ENCODE measurements at places on chromosomes 1 and 21.

GRCh38 chr1:38076038-38076437 is 29.4 kb upstream of the POU3F1 start:
- no peak for DNase-seq

DNA sequence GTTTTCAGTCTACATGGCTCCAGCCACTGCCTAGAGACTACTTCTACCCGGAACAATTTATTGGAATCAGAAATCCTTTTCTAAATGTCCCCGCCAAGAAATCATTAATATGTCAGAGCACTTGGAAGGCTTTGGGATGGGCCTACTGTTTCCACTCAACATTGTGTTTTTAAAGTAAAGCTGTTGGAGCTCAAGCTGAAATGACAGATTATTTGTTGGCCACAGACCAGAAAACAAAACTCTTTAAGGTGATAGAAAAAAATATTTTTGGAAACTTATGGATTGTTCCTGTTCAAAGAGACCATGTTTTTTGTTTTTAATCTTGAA is 496 bp downstream of the VPS45 start:
- DNase-seq, result no peak

DNA sequence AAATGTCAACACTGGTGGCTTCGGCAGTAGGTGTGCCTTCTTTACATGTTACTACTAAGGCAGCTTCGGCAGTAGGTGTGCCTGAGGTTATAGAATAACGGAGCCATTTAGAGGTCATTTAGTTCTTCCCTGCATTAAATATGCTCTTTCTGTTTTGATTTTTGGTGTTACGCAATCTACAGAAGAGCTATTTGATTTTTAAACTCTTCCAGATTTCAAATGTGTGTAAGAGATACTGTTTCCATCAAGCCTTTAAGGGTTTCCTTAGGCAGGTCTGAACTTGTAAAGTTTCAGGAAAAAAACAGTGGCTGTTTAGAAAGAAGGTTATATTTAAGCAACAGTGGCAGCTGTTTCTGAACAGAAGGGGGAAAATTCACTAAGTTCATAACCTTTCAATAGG is 54.8 kb downstream of the PIK3R3 start:
- DNase-seq, result no peak

GRCh38 chr21:42599486-42599885 is 53.9 kb upstream of the PDE9A start:
- no peak for DNase-seq

- no peak for DNase-seq
Observed at GRCh38 chr1:119740896-119741780, 27.6 kb downstream of the HMGCS2 start.

- no peak for DNase-seq
Observed at GRCh38 chr1:50423670-50424000, 392 bp upstream of the DMRTA2 start.

DNA sequence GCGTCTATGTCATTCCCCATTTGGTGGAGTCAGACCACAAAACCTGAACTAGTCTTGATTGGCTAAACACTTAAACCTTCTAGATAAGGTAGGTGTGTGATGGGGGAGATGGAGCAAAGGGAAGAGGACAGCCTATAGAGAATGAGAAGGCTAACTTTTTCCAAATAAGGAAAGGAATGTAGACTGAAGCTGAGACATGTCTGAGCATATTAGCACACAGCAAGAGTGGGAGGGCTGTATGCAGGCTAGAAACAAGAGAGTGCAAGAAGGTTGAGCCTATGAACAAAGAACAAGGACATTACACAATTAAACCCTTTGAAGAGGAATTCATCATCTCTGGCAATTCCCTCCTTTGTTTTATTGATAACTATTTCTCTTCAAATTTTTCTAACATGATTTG is 89.2 kb upstream of the OLFM3 start:
- DNase-seq, result no peak

GRCh38 chr1:227068883-227069282 is 128.8 kb downstream of the COQ8A start:
- no peak for DNase-seq

GRCh38 chr1:185561629-185562028 is 172.6 kb upstream of the HMCN1 start:
- DNase-seq, result no peak

DNA sequence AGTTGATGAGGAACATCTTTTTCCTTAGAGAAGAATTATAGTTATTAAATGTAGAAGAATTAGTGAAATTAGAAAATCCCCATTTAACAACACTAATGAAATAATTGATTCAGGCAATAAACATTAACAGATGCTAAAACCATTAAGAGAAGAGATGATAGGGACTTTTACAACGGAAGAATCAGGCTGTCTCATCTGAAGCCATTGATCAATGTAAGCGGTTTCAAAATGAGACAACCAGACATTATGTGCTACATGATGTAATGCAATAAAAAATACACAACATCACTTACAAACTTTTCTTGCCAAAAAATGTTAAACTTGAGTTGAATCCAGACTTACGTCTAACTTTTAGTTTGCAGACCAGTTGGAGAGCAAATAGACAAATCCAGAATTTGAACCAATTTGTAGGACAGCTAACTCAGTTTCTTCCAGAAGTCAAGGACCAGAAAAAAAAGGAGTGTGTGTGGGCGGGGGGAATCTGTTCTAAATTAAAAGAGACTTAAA is 165.4 kb upstream of the DPT start:
- DNase-seq, result no peak

DNA sequence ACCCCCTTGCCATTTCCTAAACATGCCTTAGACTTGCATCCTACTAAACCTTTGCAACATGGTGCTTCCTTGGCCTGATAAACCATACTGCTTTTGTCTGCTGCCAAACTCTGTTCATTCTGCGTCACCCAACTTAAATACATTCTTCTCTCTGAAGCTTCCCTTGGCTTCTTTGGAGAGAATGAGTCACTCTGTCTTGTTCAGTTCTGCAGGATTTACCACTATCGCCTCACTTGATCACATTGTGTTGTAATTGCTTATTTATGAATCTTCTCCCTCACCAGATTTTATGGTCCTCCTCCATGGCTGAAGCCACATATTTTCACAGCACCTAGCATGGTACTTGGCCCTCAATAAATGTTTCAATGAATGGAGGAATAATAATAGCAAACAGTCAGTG is 21.7 kb upstream of the TUT4 start:
- no peak for DNase-seq

DNA sequence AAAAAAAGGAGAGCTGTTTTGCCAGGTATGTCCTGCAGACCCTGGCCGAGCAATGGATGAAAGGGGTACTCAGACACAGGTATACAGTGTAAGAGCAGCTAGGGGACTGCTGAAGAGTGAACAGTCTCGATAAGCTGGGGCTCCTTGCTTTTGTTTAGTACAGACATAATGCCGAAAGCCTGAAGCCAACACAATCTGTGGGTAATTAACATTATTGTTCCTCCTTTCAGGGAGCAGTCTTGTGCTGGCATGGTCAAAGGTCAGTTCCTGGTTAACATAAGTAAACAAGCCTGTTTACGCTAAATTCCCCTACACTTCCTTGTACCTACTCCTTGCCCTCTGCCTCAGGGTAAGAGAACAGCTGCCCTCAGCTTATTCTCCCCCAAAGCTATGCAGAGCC is 272.3 kb upstream of the ST6GALNAC5 start:
- DNase-seq, result no peak

- DNase-seq, result no peak
Observed at GRCh38 chr1:186899977-186900376, 71.2 kb downstream of the PLA2G4A start.

- no peak for DNase-seq
Observed at GRCh38 chr1:42322577-42322976, 12.5 kb downstream of the FOXJ3 start.

GRCh38 chr1:228194436-228194835 is 13.4 kb upstream of the OBSCN start:
- DNase-seq, result no peak

- no peak for DNase-seq
Observed at GRCh38 chr1:2973601-2974593, 47.4 kb upstream of the ACTRT2 start.

- no peak for DNase-seq
Observed at GRCh38 chr21:35120631-35121180, 71.6 kb upstream of the RUNX1 start.

Data from nucleus accumbens (tissue), 56 donors.